ENCODE measurements at places on chromosomes 7 and 10.

- no peak for DNase-seq
These were observed 88.1 kb downstream of the XPNPEP1 start for GRCh38 chr10:109835257-109835656.

- DNase-seq = no peak
These were observed 195.1 kb downstream of the INHBA start for GRCh38 chr7:41507686-41508268.

- no peak for DNase-seq
These were observed 86.2 kb upstream of the ABCB5 start for GRCh38 chr7:20529260-20529659.

GRCh38 chr10:129531969-129532660, 65.1 kb downstream of the MGMT start:
- DNase-seq = no peak

DNA sequence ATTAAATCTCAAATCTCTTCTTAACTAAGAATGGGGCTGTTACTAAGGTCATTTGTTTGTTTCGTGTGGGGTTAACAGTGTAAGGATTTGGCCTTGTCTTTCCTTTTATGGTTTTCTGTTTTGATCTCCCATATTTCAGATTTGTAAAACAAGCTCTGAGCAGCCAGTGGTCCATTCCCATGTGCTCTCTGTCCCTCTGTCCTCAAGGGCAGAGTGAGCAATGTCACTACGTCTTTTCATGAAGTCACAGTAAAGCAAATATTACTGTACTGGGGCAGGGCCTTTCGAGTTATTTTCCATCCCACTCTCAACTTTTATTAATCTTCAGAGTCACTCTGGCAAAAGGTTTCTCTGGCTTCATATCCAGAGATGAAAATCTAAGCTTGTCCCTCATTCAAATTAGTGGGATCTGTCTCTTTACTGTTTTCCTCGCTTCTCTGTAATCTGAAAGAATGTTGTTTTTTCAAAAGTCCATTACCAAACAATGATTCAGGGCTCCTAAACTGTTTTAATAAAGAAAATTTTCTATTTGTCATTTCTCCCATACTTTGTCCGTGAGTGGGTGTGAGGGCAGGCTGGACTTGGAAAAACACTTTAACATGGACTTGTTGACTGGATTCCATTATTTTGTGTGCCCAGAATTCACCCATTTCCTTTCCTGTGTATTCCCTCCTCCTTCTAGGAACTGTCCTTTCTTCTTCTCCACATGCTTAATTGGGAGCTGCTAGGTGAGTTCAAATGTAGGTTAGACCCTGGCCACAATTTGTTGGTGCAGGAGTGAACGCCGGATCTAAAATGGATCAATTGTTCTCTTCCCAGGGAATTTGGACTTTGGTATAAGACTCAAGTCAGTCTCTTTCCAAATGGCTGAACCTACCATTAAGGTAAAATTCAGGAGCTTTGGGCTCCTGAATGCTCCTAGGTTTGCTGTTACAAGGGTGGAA, 42.1 kb upstream of the NAMPT start:
- DNase-seq = no peak

GRCh38 chr7:135368416-135369186, 135.0 kb downstream of the STRA8 start:
- DNase-seq = no peak

- DNase-seq = no peak
These were observed 49.9 kb downstream of the BLVRA start for GRCh38 chr7:43808410-43808809.

DNA sequence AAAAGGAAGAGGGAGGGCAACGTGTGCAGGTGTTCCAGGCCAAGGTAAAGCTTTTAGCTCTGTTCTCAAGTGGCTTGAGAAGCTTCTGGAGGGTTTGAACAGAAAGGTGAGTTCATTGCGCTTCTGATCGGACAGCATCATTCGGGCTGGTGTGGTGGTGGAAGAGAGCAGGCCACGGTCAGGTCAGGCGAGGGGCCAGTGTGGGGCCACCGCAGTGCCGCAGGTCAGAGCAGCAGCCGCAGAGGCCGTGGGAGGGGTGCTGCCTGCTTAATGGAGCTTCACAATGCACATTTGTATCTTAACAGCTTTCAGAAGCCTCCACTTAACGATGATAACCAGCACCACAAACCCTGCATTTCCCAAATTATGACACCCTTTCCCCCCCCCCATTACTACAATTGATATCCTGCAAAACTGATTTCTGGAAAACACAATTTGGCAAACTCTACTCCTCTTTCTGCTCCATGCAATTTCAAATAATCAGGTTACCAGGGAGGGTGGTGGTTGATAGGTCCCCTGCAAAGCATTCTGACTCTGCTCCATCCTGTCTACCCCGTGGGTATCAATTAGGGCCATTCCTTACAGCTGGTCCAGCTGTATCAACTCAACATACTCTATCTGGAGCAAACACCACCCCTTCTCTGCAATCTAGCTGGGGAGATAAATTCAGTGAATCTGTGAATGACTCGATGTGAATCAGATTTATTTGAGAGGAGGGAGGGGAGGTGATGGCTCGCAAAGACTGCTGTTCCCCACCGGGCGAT, 162.9 kb downstream of the ACTR3B start:
- no peak for DNase-seq

GRCh38 chr10:36808625-36809362, 316.6 kb upstream of the ANKRD30A start:
- no peak for DNase-seq

GRCh38 chr7:50679218-50680007, 103.3 kb downstream of the GRB10 start:
- no peak for DNase-seq

DNA sequence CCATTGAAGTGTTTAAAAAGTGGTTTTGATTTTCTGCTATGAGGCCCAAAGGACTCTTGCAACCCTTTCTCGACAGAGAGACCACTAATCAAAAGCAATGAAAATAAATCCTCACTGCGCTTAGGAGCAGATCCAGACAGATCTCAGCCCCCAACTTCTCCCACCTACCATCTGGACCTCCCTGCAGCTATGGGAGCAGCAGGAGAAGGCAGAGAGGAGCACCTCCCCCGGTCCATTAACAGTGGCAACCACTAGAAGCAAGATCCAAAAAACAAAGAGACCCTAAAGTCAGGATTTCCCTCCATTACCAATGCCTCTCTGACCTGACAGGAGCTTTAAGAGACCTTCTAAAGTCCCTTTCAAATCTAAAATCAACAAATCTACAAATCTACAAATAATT, 99.0 kb upstream of the LSM8 start:
- DNase-seq = no peak

DNA sequence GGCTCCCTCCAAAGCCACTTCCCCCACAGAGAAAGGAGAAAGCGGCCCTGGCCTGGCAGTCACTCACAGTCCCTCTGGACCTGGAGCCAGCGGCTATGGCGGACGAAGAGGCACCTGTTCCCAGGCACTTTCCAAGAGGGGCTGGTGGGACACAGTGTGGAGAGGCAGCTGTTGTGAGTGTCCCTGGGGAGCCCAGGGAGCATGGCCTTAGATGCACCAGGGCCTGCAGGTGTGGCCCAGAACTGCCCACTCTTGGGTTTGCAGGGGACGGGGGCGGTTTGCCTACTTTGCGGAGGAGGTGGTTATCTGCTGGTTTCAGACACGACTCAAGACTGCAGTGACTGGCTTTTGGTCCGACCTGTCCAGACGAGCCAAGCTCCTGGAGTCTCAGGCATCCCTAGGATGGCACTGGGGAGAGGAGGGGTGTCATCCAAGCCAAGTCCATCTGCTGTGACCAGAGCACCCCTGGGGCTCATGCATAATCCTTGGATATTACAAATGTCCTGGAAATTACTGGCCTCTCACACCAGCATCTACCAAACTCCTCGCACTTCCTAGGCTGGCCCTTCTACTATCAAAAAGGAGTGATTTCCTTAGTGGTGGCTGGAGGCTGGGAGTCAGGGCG, 18.4 kb downstream of the CTBP2 start:
- DNase-seq = no peak

DNA sequence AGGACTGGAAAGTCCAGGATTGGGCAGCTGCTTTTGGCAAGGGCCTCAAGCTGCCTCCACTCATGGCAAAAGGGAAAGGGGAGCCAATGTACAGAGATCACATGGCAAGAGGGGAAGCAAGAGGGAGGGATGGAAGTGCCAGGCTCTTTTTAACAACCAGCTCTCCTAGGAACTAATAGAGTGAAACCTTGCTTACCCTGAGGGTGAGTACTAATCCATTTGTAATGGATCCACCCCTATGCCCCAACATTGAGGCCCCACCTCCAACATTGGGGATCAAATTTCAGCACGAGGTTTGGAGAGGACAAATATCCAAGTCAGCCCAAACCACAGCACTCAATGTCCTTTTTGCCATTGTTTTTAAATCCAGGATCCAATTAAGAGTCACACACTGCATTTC, 12.5 kb downstream of the HABP2 start:
- DNase-seq = no peak

DNA sequence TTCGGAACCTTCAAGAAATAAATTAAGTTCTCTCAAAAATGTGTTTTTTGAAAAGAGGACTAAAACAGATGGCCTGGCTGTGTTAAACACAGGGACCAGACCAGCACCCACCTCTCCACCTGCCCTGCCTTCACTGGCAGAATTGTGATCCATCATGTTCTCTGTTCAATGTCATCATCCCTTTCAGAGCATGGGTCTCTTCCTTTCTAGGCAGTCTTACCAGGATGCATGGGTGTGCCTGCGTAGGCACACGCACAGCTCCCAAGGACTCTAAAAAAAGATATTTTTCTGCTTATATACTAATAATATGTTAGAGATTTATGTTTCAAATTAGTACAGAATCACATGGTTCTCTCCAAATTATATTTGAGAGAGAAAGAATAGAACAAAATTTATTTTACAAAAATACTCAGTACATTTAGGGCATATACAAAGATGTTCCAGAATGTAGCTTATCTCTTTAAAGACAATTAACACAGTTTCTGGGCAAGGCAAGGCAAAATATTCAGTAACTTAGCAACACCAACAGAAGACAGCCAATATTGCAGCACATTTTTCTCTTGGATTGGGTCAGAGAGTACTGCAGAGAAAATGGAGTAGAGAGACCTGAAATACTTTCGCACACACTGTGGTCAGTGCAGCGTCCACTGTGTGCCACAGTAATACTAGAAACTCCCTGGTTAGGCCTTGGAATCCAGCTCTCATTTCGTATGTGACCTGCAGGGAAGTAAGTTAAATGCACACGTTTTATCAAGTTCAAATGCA, 52.8 kb downstream of the EGFR start:
- DNase-seq = no peak

- no peak for DNase-seq
These were observed 1092.5 kb upstream of the C7orf33 start for GRCh38 chr7:147498081-147498480.

DNA sequence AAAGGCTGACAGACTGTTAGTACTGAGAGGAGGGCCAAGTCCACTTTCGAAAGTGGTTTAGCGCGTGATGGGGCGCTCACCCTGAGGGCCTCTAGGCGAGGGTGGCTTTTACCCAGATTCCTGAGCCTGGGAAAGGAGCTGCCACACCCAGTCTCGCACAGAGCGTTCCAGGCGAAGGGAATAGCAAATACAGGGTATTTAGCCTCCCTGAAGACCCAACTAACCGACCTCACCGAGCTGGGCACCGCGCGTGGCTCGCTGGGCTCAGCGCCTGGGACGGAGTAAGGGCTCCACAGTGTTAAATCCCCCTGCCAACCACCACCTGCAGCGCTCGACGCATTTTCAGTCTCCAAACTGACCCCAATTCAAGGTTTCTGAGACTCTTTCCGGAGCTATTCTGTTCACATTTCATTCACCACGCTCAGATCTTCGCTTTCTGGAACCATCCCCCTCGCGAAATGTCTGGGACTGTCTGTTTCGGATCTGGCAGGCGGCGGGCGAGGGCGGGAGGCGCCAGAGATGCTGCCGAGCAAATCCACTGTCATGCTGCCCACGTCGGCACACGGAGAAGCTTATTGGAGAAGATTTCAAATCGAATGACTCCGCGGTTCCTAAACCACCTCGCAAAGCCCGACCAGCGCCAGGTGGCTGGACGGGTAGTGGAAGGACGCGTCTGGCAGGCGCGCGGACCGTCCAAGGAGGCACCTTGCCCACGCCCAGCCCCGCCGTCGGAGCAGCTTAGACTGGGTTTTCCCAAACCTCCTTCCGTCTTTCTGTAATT, 1.4 kb upstream of the OSBPL3 start:
- DNase-seq = peak; percentile 55

GRCh38 chr10:121873236-121873635, 54.6 kb downstream of the ATE1 start:
- DNase-seq = no peak

GRCh38 chr10:96833220-96834001, 1.3 kb downstream of the LCOR start:
- peak; percentile 24 for DNase-seq

- DNase-seq = no peak
These were observed 228.1 kb downstream of the BMPER start for GRCh38 chr7:34133356-34133982.

DNA sequence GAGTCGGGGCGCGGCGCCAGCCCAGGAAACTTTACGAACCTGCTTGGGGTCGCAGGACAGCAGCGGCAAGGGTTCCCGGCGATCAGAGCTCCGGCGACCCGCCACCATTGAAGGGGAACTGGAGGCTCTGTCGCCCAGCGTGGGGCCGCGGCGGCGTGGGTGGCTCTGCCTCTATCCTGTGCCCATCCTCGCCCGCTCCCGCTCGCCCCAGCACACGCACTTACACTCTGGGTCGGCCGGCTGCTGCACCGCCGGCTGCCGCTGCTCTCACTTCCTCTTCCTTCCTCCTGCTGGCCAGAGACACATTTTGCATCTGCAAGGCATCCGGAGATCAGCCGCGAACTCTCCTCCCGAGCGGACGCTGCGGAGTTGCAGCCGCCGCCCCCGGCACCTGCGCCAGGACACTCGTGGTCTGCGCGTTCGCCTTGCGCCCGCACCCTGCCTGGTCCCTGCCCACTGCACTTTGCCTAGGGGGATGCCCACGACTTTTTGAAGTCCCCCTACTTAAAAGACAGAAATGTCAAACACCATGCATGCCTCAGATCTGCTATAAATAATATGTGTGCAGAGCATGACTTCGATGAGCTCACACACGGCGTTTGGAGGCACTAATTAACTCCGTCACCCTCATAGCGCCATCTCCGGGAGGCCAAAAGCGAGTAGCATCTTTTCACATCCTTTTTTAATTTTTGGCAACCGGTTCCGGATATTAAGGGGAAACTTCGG, at the start of gene ELMO1:
TSS of gene ELMO1 (minus strand) at position 229 of the 726 bp plus-strand sequence. CDS start 106,174 bp downstream, outside the sequence.
- DNase-seq = peak; percentile 80

DNA sequence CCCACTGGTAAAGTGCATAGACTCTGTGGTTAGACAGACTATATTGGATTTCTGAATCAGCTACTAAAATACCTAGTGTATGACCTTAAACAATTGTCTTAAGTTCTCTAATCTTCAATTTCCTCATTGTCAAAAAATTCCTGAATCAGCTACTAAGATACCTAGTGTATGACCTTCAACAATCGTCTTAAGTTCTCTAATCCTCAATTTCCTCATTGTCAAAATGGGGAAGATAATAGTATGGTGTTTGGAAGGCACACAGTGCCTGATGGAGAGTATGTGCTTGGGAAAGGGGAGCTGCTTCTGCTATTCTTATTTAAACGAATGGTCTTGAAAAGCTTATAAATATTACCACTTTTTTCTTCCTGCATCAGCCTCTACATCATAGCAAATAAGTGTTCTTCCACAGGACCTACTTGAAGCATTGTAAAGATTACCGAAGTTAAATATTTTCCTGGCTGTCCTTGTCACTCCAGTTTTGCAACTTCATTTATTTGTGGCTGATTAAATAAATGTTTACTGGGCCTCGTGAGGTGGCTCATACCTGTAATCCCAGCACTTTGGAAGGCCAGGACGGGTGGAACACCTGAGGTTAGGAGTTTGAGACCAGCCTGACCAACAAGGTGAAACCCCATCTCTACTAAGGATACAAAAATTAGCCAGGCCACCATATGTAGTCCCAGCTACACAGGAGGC, 64.4 kb upstream of the ITGA8 start:
- no peak for DNase-seq
